Urinary bladder (tissue), 4 donors: ENCODE measurements at places on chromosomes 11 and 22. TPM values are rescaled to one million over a fixed set of nuclear protein-coding genes. Genes with fewer than 3 reads are reported as not detected.

Gene DRICH1
- polyA plus RNA-seq, result 0.06 TPM

Gene IFITM1
- polyA plus RNA-seq, result 599 TPM

Gene ZFTA
- polyA plus RNA-seq, result 26.8 TPM

Gene LUZP2
- polyA plus RNA-seq, result 0.41 TPM

Gene EXPH5
- polyA plus RNA-seq, result 0.33 TPM

Gene CLMP
- polyA plus RNA-seq, result 41.0 TPM

Gene CD3G
- 0.48 TPM for polyA plus RNA-seq
